ENCODE measurements at places on chromosomes 2 and 18.
A peak's percentile ranks its signal among the peaks of the same experiment; 100 is the strongest.

DNA sequence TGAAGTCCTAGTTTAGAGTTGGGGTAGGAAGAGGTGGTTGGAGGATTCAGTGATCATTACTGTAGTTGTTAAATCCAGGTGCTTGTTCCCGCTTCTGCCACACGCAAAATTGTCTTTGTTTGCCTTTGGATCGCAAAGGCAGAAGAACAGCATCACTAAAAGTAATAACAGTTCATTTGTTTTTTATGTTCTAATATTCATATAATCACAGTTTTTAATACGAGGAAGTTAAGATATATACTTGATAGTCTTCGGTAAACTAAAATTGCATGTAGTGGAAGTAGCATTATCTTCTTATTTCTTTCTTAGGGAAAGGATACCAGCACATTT, 365 bp downstream of the NDUFB3 start:
- no peak for DNase-seq

DNA sequence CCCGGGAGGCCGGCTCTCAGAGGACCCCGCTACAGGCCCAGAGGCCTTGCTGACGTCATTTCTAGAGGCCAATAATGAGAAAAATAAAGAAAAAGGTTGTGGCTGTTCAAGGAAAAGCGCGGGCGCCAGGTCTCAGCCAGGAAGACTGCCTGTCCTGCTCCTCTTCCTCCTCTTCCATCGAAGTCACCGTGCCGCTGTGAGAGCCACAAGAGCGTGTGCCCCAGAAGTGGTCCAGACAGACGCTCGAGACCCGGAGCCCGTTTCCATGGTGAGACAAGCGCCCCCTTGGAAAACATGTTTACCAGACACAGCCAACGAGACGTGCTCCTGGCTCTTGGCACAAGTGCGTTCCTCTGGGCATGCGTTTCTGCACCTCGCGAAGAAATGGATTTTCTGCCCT, 210.5 kb downstream of the HDAC4 start:
- DNase-seq: no peak

GRCh38 chr2:36356298-36356989, 866 bp downstream of the CRIM1 start:
- no peak for DNase-seq

DNA sequence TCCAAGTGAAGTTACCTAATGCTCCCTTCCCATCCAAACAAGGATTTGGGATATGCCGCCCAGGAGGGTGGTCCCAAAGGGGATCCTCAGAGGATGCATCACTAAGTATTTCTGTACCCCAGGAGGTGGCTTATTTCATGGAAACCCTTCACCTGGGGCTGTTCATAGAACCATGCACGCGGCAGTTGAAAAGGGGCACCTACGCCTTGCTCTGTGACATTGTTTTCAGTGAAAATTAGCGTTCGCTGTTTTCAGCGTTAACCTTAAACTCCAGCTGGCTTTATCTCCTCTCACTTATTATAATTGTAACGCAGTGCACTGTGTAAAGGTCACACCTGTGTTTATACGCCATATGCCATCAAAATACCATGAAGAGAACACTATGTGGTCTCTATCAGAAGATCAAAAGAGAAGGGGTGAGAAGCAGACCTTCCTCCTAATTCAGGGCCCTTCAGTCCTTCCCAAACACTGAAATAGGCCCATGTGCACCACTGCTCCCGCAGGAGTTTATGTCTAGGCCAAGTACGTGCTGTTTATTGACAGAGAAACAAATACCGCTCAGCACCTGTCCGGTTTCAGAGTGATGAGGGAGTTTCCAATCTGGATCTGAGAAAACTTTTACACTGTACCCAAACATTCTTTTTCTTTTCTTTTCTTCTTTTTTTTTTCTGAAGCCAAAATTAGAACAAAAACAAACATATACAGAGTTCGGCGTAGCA, 162.1 kb downstream of the BCL2 start:
- no peak for DNase-seq

DNA sequence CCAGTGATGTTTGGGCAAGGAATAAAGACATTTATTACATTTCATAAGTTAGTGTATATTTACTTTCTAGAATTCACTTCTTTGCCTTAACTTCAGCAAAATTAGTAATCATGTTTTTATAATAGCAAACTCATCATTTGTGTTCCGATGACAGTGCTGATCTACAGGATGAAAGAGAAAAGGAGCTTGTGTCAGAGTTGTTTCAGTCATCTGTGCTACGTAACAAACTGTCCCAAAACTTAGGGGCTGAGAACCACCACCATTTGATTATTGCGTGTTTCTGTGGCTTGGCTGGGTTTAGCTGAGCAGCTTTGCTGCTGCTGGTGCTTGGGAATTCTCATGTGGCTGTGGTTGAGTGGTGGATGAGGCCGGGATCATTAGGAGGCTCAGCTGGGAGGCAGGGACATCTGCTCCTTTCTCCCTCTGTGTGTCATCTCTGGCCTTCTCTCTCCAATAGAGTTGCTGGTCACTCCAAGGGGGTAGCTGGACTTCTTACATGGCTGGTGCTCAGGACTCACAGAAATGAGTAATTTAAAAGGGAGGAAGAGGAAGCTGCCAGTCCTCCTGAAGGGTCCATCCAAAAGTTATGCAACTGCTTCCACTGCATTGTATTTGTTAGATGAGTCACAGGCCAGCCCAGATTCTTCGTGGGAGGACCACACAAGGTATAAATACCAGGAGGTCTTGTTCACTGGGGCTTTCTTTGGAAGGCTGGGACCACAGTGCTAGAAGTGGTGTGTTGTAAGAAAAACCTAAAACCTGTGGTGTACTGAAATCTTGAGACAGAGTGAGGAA, 43.4 kb upstream of the HAAO start:
- no peak for DNase-seq

DNA sequence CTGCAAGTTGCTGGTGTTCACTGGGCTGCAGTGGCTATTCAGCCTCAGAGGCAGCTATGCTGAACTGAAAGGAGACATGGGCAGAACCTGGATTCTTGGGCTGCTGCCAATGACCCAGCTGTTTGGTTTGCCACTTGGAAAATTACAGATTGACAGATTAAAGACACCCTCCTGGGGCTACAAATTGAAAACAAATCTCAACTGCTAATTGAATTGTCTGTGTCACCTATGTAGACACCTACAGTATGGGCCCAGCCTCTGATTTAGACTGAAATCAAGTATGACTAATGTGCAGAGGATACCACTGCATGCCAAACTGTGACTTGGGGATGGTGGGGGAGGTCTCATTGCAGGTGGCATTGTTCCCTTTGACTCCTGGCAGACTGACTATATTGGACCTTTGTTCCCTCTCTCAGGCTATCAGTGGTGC, 42.8 kb downstream of the ITSN2 start:
- DNase-seq: no peak

GRCh38 chr2:69565431-69565839, 78.1 kb downstream of the AAK1 start:
- DNase-seq: no peak

GRCh38 chr18:42559069-42559690, 556.3 kb downstream of the RIT2 start:
- DNase-seq: no peak

DNA sequence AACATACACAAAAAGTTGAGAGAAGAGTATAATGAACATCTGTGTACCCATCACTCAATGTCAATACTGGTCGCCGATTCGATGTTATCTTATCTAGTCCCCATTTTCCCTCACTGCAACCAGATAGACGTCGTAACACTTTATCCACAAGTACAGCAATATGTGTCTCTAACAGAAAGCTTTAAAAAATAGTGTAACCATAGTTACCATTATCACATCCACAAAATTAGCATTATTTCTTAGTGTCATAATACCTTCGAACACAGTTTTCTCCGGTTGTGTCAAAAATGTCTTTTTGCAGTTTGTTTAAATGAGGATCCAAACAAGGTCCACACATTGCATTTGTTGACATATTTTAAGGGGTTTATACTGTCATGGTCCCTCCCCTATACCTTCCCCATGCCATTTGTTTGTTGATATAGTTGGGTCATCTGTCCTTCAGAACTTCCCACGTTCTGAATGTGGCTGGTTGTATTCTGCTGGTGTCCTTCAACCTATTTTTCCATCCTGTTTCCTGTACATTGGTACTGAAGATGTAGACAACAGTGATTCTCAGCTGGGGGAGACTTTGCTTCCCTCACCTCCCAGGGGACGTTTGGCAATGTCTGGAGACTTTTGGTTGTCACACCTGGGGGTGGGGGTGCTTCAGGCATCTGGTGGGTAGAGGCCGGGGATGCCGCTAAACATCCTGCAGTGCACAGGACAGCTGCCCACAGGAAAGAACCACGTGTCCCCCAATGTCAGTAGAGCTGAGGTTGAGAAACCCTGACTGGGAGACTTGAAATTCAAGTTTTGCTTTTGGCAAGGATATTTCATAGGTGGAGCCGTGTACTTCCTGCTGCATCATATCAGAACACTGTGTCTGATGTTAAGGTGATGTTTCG, 72.7 kb upstream of the SPRED2 start:
- DNase-seq: no peak

GRCh38 chr18:74897971-74898657, 300.4 kb downstream of the ZNF407 start:
- DNase-seq: no peak

GRCh38 chr2:204551512-204551863, 6.2 kb downstream of the PARD3B start:
- DNase-seq: no peak

- no peak for DNase-seq
Measured at GRCh38 chr2:178287652-178288344, 93.5 kb downstream of the OSBPL6 start.

DNA sequence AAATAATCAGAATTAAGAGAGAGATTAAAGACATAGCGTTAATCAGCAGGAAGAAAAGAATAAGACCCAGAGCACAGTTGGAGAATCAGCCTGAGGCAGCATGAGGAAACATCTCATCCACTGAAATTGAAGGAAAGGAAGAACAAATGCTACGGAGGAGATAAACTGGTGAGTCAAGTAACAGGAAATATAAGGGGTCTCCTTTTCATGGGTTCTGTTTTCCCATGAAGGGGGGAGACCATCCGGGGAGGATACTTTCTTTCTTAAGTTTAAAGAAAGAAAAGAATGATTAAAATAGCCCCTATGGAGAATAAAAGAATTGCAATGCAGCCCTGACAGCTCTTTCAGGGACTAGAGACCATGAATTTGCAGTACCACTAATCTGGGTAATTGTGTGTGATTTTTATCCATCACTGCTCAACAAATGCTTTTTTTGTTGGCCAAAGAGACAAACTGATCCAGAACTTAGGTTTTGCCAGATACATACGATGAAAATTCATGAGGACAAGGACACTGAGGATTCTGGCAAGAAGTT, 17.7 kb downstream of the ROCK2 start:
- DNase-seq: no peak

- DNase-seq: no peak
Measured at GRCh38 chr2:68251855-68252399, 405 bp downstream of the PPP3R1 start.

GRCh38 chr18:47987388-47987699, 56.9 kb upstream of the SMAD2 start:
- DNase-seq: no peak

GRCh38 chr2:231278868-231279267, 80.4 kb downstream of the ARMC9 start:
- no peak for DNase-seq

- no peak for DNase-seq
Measured at GRCh38 chr2:117537032-117537431, 277.5 kb upstream of the DDX18 start.

GRCh38 chr2:188663301-188663700, 310.9 kb upstream of the COL3A1 start:
- peak; percentile 66 for DNase-seq

DNA sequence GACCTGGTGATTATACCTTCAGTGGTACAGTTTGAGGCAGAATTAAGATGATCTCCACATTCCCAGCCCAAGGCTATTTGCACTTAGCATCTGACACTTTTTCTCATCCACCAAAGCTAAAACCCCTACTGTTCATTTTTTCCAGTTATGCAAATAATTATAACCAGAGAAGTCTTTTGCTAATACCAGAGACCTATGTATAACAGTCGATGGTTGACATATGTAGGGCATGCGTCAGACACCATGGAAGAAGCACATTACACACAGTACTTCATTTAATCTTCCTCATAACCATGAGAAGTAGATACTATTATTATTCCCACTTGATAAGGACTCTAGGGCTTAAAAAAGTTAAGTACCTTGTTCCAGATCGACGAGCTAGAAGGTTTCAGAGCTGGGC, 36.5 kb downstream of the AP1S3 start:
- no peak for DNase-seq

- DNase-seq: no peak
Measured at GRCh38 chr2:68292108-68292710, 27.5 kb downstream of the CNRIP1 start.

DNA sequence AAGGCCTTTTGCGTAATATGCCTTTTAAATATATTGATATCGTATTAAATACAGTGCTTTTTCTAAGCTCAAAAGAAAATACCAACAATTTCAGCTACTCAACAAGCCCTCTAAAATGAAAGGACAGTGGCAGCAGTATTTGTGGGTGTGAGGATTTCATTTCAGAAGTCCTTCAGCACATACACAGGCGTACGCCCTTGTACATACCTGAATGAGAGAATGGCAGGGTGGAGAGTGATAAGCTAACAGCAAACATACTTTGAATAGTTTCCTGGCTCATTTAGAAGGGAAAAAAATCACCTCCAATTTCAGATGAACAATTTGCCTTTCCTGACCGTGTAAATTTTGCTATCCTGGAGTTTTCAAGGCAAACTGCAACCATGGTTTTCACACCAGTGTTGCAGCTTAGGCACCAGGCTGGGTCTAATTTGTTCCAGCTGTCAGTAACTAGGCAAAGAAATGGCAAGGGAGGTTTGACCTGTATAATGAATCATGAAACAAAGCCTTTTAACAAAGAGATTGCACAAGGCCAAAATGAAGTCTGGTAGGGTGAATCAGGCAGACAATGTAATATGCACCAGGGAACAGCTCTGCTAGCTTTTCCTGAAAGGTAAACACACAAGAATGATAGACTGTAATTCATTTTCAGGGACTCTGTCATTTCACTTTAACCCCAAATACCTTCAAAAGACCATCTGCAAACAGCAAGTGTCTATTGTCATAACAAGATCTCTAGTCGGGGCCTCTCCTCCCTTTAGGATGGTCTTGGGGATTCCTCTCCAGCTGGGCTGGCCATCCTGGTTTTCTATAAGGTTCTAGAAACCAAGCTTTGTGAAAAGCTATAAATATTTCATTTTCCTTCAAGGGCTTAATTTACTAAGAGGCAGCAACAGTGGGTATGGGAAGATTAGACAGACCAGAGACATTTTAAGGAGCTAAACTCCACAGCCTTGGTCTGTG, 11.5 kb downstream of the ANKRD29 start:
- DNase-seq: no peak

GRCh38 chr18:78873926-78874500, 105.6 kb upstream of the SALL3 start:
- DNase-seq: no peak

GRCh38 chr2:76564734-76565133, 854.0 kb upstream of the GCFC2 start:
- no peak for DNase-seq

- DNase-seq: peak; percentile 92
Measured at GRCh38 chr2:188623995-188624643, 332.4 kb downstream of the GULP1 start.
